ENCODE measurements at places on chromosomes 3 and 15.

DNA sequence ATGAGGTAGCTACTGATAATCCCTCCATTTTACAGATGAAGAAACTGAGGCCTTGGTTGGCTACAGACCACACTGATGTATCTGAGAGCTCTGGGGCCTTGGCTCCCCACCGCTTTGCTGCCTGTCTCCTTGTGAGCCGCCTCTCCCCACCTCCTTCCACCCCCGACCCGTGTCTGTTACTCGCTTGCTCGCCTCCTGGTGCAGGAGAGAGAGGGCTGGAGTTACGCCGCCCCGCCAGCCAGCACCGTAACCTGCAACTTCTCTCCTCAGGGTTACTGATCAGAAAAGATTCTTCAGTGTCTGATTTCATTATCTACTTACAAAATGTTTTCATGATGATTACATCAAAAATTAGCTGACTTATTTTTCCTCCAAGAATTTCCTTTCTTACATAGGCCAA lies 34.1 kb downstream of the TM2D3 start:
- no peak for DNase-seq

DNA sequence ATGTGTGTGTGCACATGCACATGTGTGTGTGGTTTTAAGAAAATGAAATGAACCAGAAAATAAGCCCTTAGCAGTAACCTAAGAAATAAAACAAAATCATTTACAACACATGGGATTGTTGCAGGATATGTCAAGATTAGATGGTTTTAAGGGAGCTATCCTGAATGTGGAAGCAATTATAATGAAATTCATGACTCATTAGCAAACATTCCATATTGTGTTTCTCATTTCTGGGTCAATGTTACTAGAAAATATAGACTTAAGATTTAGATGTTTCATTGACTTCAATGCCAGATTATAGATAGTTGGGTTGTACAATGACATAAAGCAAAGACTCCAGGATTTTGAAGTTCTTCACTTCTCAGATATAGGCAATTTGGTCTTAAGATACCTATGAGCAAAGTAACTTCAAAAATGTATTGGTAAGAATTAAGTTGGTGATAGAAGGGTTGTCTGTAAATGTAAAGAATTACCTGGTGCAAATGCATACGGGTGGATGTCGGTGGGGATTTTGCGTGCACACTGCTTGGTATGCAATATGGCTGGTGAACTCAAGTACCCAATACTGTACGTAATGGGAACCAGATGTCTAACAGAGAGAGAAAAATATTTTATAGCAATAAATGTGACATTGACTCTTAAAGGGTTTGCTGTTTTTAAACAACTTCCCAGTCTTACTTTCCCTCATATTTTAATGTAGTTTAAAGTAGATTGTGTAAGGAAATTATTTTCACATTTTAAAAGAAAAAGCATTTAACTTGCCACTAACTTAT lies 53.9 kb upstream of the NR2F2 start:
- DNase-seq = no peak

GRCh38 chr3:66037986-66038369 lies 740 bp downstream of the MAGI1 start:
- no peak for DNase-seq

GRCh38 chr3:153291059-153291685 lies 129.1 kb downstream of the RAP2B start:
- no peak for DNase-seq

GRCh38 chr15:83794209-83794608 lies 140.3 kb downstream of the ADAMTSL3 start:
- DNase-seq = no peak

GRCh38 chr3:81472600-81473362 lies 288.7 kb downstream of the GBE1 start:
- no peak for DNase-seq

GRCh38 chr3:132417695-132418411 lies 551 bp downstream of the DNAJC13 start:
- peak; percentile 77 for DNase-seq

DNA sequence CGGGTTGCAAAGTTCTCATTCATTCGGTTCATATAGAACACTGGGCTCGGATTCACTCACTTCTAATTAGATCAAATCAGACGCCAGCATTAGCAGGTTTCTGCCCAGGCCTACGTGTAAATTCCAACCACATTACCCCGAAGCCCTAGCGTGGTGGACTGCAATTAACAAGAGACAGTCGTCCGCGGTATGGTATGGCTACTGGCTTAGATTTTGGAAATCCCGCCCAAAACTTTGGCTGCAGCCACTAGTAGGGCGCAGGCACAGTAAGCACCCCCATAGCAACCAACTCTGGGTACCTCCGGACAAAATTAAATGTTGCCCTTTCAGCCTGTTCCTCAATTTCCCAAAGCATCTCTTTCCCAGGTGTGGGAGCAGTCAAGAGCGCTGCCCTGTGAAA lies 771 bp downstream of the RARRES1 start:
- DNase-seq = no peak

DNA sequence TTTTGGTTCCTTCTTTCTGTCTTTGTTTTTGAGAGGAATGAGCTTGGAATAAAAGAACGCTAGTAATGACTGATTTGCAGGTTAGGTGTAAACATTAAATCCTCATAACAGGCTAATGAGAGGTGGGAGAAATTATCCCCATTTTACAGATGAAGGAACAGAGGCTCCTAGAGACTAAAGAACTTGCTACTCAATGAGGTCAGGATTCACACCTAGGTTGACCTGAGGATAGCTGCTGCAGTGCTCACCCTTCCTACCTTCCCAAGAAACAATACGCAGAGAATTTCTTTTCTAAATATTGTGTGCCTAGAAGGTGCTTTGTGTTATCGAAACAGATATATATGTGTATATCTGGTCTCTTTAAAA lies 106.3 kb downstream of the IGF1R start:
- DNase-seq = no peak

- no peak for DNase-seq
These were observed 120.5 kb upstream of the SAMMSON start for GRCh38 chr3:69879051-69879450.

- no peak for DNase-seq
These were observed 94.2 kb downstream of the CGNL1 start for GRCh38 chr15:57470543-57470942.

- no peak for DNase-seq
These were observed 844 bp downstream of the IMPG2 start for GRCh38 chr3:101319531-101319930.

DNA sequence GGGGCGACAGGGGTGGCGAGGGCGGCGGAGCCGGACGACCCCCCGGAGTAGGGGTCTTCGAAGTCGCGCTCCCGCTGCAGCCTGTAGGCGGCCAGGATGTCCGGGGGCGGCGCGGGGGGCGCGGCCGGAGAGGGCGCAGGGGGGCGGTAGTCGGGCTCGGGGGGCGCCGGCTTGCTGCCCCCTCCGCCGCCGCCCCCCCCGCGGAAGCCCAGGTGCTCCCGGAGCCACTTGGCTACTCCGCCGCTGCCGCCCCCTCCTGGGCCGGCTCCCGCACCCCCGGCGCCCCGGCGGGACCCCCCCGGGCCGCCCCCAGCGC lies 230 bp downstream of the SHF start:
- DNase-seq = no peak

GRCh38 chr3:140441006-140441405 lies 236.9 kb upstream of the TRIM42 start:
- DNase-seq = no peak

DNA sequence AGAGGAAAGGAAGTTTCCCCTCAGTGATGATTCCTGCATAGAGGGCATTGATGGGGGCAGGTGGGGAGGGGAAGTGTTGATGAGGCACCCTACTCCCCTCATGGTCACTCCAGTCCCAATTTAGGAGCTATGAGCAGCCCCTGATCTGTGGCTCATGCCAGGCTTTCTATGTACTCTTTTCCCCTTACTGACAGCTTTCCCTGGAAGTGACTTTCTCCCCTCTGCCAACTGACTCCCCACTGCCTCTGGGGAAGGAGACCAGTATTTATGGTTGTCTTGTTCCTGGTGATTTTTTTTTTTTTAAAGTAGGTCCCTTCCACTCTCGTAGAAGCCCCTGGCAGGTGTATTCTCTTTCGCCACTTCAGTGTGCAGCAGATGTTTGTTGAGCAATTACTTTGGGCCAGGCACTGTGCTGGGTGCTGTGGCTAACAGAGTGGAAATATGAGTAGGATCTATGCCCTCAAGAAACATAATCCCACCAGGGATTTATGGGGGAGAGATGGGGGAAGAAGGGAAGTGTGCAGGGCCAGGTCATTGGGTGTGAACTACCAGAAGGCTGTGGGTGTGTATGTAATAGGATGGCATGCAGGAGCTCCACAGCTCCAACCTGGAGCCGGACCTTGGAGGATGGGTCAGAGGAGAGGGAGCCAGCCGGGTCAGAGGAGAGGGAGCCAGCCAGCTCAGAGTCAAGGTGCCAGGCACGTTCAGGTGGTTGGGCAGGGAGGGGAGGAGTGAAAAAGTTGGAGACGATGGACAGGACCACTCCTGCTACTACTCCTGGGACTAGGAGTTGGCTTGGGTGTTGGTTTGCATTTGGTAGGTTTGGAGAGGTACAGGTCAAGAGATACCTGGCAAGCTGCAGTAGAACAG lies 3.5 kb downstream of the SMAD6 start:
- DNase-seq = no peak

DNA sequence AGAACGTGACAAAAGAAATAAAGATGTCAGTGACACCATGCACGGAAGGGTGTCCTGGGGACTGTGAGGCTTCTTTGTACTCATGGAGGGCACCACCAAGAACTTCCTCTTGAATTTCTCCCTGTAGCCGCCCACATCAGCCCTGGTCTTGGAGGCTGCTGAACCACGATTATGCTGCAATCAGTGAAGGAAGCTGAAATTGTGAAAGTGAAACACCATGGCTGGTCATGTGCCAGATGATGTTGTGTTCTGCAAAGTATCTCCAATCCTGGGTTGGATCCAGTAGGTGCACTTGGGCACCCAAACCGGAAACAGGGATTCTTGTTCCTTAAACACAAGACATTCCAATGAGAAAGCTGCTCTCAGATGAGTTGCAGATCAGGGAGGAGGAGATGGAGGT lies 104.4 kb upstream of the GOLGA6L6 start:
- no peak for DNase-seq

DNA sequence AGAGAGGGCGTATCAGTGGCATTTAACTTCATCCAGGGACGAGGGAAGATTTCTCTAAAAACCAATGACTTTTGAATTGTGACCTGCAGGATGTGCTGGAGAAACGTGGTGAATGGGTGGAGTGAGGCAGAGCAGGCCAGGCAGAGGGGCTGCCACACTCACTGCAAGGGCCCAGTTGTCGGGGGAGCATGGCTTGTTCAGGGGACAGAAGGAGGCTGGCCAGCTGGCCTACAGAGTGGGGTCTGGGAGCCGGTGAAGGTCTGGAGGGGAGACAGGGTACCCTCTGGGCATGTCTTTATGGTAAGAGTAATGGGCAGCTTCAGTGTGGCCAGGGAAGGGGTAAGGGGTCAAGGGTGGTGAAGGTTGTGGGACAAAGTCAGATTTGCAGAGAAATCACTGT lies 225.2 kb upstream of the RGMA start:
- DNase-seq = no peak

- DNase-seq = no peak
These were observed 150.3 kb downstream of the SNRK start for GRCh38 chr3:43436507-43437140.

GRCh38 chr15:100334015-100334414 lies 7.8 kb downstream of the ADAMTS17 start:
- DNase-seq = no peak

DNA sequence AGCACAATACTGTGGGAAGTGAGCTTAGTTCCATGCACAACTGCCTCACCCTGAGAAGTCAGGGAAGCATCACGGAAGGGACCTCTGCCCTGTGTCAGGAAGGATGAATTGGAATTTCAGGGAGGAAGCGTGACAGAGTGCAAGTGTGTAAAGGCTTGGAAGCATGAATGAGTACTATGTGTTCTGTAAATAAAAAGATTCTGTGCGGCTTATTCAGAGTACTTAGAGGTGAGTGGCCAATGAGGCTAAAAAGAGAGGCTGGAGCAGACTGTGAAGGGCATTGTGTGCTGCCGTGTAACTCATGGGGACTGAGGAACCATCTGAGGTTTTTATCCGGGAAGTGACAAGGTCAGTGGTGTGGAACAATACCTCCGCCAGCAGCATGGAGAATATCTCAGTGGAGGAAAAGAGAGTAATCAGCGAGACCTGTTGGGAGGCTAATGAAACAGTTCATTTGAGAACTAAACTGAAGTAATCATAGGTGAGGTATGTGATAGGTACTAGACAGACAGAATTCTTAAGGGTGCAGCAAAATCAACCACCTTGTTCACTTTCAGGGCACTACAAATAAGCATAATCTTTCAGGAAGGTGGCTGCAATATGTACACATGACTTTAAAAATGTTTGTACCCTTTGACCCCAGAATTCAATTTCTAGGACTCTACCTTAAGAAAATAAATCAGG lies 64.9 kb upstream of the SPRED1 start:
- no peak for DNase-seq

- DNase-seq = no peak
These were observed 14.2 kb downstream of the EIF4E3 start for GRCh38 chr3:71710906-71711494.

DNA sequence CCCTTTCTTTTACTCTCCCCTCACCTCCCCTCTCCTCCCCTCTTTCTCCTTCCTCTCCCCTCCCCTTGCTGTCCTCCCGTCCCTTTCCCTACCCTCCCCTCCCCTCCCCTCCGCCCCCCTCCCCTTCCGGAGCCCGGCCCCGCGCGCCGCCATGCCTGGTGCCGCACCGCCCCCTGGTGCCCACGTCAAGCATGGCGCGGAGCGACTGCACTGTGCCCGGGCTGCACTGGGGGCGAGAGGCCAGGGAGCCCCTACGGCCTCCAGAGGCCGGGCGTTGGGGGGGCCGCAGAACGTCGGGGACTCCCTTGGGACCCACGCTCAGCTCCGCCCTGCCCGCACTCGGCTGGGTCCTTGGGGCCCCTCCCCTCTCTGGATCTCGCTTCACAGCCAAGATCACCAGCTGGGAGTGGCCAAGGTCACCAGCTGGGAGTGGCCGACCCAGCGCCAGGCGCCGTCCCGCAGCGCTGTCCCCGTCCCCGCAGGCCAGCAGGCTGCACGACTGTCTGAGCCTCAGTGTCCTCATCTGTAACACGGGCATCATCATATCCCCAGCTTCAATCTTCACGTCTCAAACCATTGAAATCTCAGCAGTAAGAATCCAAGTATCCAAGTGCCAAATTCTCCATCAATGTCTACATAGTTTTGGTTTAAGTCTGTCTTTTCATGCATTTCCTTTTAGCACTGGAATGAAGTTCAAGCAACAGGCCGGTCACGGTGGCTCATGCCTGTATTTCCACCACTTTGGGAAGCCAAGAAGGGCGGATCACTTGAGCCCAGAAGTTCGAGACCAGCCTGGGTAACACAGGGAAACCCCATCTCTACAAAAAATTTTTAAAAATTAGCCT lies 42.5 kb downstream of the TPRA1 start:
- DNase-seq = peak; percentile 87
